ENCODE measurements at places on chromosomes 3 and 15. TPM values are rescaled to one million over a fixed set of nuclear protein-coding genes. Genes with fewer than 3 reads are reported as not detected.

ACTRT3 gene
- 4.8 TPM for total RNA-seq

SEMA6D gene
- 6.6 TPM for total RNA-seq

PLSCR5 gene
- total RNA-seq, result not detected

SNTN gene
- total RNA-seq, result not detected

MST1R gene
- 1.9 TPM for total RNA-seq

CAPN3 gene
- 2.8 TPM for total RNA-seq

LRRN1 gene
- total RNA-seq, result under 0.01 TPM

ASB14 gene
- not detected for total RNA-seq

ZNF710 gene
- total RNA-seq, result 8.9 TPM

TTLL13 gene
- not detected for total RNA-seq

MFGE8 gene
- 46.1 TPM for total RNA-seq
